ENCODE measurements at places on chromosomes 6 and 20.

DNA sequence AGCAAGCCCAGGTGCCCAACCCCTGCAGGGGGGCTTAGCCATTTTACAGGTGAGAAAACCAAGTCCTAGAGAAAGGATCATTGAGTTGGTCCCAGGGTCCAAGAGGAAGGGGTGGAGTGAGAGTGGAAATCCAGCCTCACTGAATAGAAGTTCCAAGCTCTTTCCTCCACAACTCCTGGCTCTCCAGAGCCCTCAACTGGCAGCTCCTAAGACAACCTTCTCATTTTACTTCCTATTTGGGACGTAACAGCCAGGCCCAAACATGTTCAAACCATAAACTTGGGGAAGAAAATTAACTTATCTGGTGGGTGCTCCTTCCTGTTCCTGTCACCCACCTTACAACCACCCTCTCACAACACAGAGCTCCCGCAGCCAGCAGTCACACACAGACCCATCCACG, 57.9 kb downstream of the PRND start:
- DNase-seq, result no peak

DNA sequence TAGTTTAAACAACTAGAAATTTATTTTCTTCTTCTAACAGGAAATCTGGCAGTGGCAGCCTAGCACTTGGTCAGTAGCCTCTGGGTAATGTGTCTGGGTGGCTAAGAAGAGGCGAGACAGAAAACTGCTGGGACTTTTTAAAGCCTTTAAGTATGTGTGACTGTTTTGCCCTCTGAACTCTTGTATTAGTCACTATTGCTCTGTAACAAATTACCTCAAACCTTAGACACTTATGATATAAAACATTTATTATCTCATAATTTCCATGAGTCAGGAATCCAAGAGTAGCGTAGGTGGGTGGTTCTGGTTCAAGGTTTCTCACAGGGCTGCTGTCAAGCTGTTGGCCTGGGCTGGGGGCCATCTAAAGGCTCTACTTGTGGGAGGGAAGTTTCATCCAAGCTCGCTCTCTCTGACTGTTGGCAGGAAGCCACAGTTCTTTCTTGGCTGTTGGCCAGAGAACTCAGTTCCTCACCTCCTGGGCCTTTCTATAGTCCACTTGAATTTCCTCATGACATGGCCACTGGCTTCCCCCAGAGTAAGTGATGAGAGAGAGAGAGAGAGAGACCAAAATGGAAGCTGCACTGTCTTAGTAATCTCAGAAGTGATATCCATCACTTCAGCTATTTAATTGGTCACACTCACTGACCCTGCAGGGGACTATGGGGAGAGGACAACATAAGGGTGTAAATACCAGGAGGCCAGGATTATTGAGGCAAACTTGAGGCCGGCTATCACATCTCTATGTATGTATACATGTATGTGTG, 17.4 kb upstream of the TBC1D22B start:
- DNase-seq, result peak; percentile 59

- peak; percentile 84 for DNase-seq
These were observed 12.4 kb upstream of the ZSCAN9 start for GRCh38 chr6:28212510-28213212.

DNA sequence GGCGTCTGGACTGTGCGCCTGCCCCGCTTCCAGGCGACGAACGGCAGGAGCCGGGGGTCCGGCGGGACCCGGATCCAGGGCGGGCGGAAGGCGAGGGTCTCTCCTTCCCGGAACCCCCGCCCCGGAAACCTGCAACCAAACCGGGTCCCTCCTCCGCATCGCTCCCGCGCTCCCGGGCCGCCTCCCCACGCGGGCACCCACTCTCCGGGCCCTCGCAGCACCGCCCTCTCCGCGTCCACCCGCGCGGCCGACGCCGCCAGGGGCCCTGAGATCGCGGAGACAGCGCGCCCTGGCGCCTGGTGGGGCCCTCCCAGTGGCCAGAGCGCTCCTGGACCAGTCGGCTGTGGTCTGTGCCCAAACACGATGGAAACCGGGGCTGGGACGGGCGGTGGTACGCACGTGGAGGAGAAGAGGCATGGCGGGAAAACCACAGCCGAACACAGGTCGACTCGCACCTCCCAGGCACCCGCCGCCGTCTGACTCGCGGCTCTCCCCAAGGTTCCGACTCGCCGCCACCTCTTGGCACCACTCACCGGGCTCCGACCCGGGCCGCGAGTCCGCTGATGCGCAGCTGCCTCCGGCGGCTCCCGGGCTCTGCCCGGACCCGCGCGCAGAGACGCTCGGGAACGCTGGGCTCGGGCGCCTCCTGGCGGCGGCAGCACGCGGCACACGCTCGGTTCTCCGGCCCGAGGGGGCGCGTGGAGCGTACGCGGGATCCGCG, 7.9 kb downstream of the NKX2-2 start:
- no peak for DNase-seq
